ENCODE measurements at places on chromosomes 11 and 22. TPM values are rescaled to one million over a fixed set of nuclear protein-coding genes. Genes with fewer than 3 reads are reported as not detected.

The SLC37A4 gene
- 19.4 TPM for total RNA-seq

The CALCA gene
- total RNA-seq, result not detected

The XKR3 gene
- total RNA-seq, result not detected

The MRPL11 gene
- 72.4 TPM for total RNA-seq

The YAP1 gene
- not detected for total RNA-seq

The OR10D3 gene
- not detected for total RNA-seq

The CTSW gene
- total RNA-seq, result 22.9 TPM

The SLC5A1 gene
- total RNA-seq, result not detected

The BBOX1 gene
- not detected for total RNA-seq

The HIKESHI gene
- 46.7 TPM for total RNA-seq

The IRAG1 gene
- total RNA-seq, result not detected

The CHCHD10 gene
- 44.6 TPM for total RNA-seq

The DDTL gene
- 3.3 TPM for total RNA-seq

The CRYBA4 gene
- not detected for total RNA-seq

The CASTOR1 gene
- 20.0 TPM for total RNA-seq

GRCh38 chr22:25110846-25111578, 88.6 kb upstream of the CRYBB3 start:
- peaks cover 16% of the 10 kb centered on the region for H3K36me3 ChIP-seq

- H3K4me3 ChIP-seq, result no peak overlapping the region
- no peak overlapping the region for H3K27ac ChIP-seq
- no peaks in the 10 kb centered on the region for H3K4me1 ChIP-seq
- H3K27me3 ChIP-seq, result no peaks in the 10 kb centered on the region
Measured at GRCh38 chr11:127616158-127616557, 615.6 kb upstream of the KIRREL3 start.

DNA sequence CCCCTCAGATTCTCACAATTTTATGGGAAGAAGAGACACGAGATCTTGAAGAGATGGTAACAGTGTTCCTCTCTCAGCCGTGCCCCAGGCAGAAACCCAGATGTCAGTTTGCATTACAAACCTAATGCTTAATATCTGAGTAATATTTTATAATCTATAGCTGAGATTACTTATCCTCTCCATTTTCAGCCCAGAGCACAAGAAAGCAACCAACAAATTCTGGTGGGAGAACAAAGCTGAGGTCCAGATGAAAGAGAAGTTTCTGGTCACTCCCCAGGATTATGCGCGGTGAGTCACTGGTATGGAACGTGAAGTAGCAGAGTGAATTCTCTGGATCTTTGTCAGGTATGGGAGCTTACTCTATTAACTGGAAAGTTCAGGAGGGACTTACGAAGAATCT, 884 bp downstream of the CENATAC start:
- peak overlapping the region; percentile 95 for H3K27ac ChIP-seq
- peaks cover 48% of the 10 kb centered on the region for H3K36me3 ChIP-seq
- peak overlapping the region; percentile 87 for H3K4me3 ChIP-seq

- H3K4me3 ChIP-seq, result peak overlapping the region; percentile 89
- H3K4me1 ChIP-seq, result peaks cover 60% of the 10 kb centered on the region
- peak overlapping the region; percentile 88 for H3K27ac ChIP-seq
Measured at GRCh38 chr22:50473855-50474671, 772 bp downstream of the SBF1 start.

DNA sequence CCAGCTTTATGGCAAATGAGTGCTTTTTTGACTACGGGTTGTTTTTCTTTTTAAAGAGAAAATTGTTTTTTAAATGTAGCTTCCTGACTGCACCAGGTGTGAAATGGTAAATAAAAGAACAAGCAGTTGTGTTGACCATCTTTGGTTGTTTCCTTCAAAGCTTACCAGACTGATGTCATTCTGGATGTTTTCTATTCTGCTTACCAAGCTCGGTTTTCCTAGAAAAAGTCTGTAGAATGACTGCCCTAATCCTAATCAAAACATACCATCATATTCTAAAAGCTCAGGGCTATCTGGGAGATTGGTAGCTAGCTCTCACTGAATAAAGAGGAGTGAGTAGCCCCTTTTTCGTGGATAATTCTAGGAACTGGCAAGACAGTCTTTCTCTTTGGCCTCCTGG, 77.7 kb downstream of the GAB2 start:
- peaks cover 2% of the 10 kb centered on the region for H3K27me3 ChIP-seq
- H3K36me3 ChIP-seq, result peaks cover 46% of the 10 kb centered on the region
- peaks cover 55% of the 10 kb centered on the region for H3K4me1 ChIP-seq
- no peak for DNase-seq
- peak overlapping the region; percentile 77 for H3K27ac ChIP-seq
- H3K4me3 ChIP-seq, result no peak overlapping the region

DNA sequence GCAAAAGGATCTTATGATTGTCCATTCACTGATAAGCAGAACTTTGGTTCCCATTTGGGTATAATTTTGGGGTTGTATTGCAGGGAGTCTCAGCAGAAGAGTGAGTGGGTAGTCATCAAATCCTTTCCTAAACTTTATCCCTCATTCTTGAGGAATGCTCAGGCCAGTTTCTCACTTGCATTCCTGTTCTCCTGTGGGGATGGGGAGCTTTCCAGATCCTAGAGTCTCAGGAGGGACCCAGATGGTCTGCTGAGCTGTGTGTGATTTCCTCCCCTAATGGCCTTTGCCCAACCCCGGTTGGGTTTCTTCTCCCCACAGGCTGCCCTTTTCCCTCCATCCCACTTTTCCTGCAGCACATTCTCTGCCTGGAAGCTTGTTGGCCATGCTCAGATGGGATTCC, 79.9 kb downstream of the MIAT start:
- no peaks in the 10 kb centered on the region for H3K27me3 ChIP-seq
- no peak overlapping the region for H3K27ac ChIP-seq
- H3K4me1 ChIP-seq, result no peaks in the 10 kb centered on the region
- DNase-seq, result no peak
- H3K36me3 ChIP-seq, result peaks cover 17% of the 10 kb centered on the region

DNA sequence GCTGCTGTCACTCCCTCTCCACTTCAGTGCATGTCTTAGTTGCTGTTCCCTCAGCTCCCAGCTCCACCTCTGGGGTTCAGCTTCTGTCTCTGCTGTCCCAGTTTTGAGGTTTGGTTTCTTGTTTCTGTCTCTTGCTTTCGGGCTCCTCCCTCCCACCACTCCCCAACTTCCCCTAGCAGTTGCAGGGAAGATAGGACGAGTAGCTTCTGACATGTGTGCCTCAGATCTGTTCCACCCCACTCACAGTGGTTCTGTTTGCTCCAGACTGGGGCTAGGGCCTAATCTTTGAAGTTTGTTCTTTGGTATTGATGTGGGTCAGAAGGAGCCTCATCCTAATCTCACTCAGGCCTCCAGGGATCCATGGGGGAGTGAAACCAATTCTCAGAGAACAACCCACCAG, 2.6 kb upstream of the RRM1 start:
- H3K27ac ChIP-seq, result peak overlapping the region; percentile 97
- peak; percentile 58 for DNase-seq
- H3K4me3 ChIP-seq, result peak overlapping the region; percentile 71
- peaks cover 75% of the 10 kb centered on the region for H3K36me3 ChIP-seq
- no peaks in the 10 kb centered on the region for H3K27me3 ChIP-seq

GRCh38 chr11:28133146-28133545, 25.0 kb downstream of the METTL15 start:
- peaks cover 38% of the 10 kb centered on the region for H3K36me3 ChIP-seq
- no peak for DNase-seq
- H3K27ac ChIP-seq, result no peak overlapping the region
- no peaks in the 10 kb centered on the region for H3K27me3 ChIP-seq

GRCh38 chr22:49009359-49010063, 818.2 kb downstream of the BRD1 start:
- H3K36me3 ChIP-seq, result no peaks in the 10 kb centered on the region
- no peaks in the 10 kb centered on the region for H3K4me1 ChIP-seq
- H3K4me3 ChIP-seq, result no peak overlapping the region
- no peak overlapping the region for H3K27ac ChIP-seq
- H3K27me3 ChIP-seq, result no peaks in the 10 kb centered on the region

GRCh38 chr22:35852076-35852475, 134.4 kb downstream of the APOL5 start:
- no peak overlapping the region for H3K4me3 ChIP-seq
- H3K4me1 ChIP-seq, result no peaks in the 10 kb centered on the region
- no peak for DNase-seq

GRCh38 chr11:115751243-115752015, 247.2 kb upstream of the CADM1 start:
- no peaks in the 10 kb centered on the region for H3K27me3 ChIP-seq
- no peaks in the 10 kb centered on the region for H3K4me1 ChIP-seq
- no peak for DNase-seq
- no peaks in the 10 kb centered on the region for H3K36me3 ChIP-seq
- H3K4me3 ChIP-seq, result no peak overlapping the region
- no peak overlapping the region for H3K27ac ChIP-seq

DNA sequence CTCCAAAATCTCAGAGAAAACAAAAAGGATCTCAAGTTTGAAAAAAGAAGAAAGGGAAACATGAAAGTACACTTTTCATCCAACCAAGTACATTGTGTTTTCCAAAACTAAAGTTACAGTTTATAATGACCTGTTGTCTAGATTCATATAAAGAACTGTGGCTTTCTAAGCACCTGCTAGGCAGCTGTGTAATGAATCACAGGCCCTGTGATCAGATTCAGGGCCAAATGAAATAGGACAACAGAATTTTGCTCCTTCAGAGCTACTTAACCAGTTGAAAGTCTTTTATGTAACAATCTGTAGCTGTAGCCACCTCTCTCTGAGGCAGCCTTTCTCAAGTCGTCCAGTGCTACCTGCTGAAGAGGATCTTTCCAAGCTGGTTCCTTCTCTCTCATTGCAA, 960.0 kb upstream of the RAG2 start:
- H3K36me3 ChIP-seq, result no peaks in the 10 kb centered on the region
- H3K27ac ChIP-seq, result no peak overlapping the region
- H3K4me3 ChIP-seq, result no peak overlapping the region
- no peak for DNase-seq
- no peaks in the 10 kb centered on the region for H3K27me3 ChIP-seq

GRCh38 chr11:122769126-122769780, 69.0 kb upstream of the CRTAM start:
- no peaks in the 10 kb centered on the region for H3K4me1 ChIP-seq
- no peak overlapping the region for H3K27ac ChIP-seq
- no peaks in the 10 kb centered on the region for H3K27me3 ChIP-seq
- H3K4me3 ChIP-seq, result no peak overlapping the region
- no peaks in the 10 kb centered on the region for H3K36me3 ChIP-seq
- DNase-seq, result no peak

- DNase-seq, result peak; percentile 90
- H3K27me3 ChIP-seq, result peaks cover 7% of the 10 kb centered on the region
- H3K27ac ChIP-seq, result peak within 1 kb of the TSS; percentile 99
Measured at GRCh38 chr11:75399344-75400145, at the start of gene RPS3. RPS3 (plus strand) TSS chr11:75399518; CDS start chr11:75399548, 30 bp downstream.

- H3K27me3 ChIP-seq, result no peaks in the 10 kb centered on the region
- H3K36me3 ChIP-seq, result peaks cover 9% of the 10 kb centered on the region
- no peak overlapping the region for H3K4me3 ChIP-seq
Measured at GRCh38 chr11:2406878-2407410, 6.4 kb downstream of the TSSC4 start.

GRCh38 chr22:24506802-24507438, 11.8 kb downstream of the UPB1 start:
- no peak overlapping the region for H3K27ac ChIP-seq
- H3K36me3 ChIP-seq, result no peaks in the 10 kb centered on the region
- peaks cover 20% of the 10 kb centered on the region for H3K4me1 ChIP-seq
- H3K4me3 ChIP-seq, result no peak overlapping the region
- peaks cover 10% of the 10 kb centered on the region for H3K27me3 ChIP-seq
- no peak for DNase-seq

- DNase-seq, result no peak
- no peak overlapping the region for H3K4me3 ChIP-seq
- H3K27me3 ChIP-seq, result peaks cover 16% of the 10 kb centered on the region
Measured at GRCh38 chr11:35256296-35256695, 117.3 kb downstream of the CD44 start.

GRCh38 chr11:46855167-46855566, 9.1 kb upstream of the CKAP5 start:
- H3K4me3 ChIP-seq, result no peak overlapping the region
- no peak overlapping the region for H3K27ac ChIP-seq
- H3K36me3 ChIP-seq, result no peaks in the 10 kb centered on the region
- H3K4me1 ChIP-seq, result no peaks in the 10 kb centered on the region
- no peak for DNase-seq

GRCh38 chr11:36313750-36314433, 17.8 kb downstream of the PRR5L start:
- H3K4me1 ChIP-seq, result no peaks in the 10 kb centered on the region
- peaks cover 31% of the 10 kb centered on the region for H3K27me3 ChIP-seq
- no peak overlapping the region for H3K4me3 ChIP-seq
- no peak overlapping the region for H3K27ac ChIP-seq

- peaks cover 20% of the 10 kb centered on the region for H3K27me3 ChIP-seq
- H3K4me3 ChIP-seq, result no peak overlapping the region
- H3K27ac ChIP-seq, result no peak overlapping the region
- H3K36me3 ChIP-seq, result no peaks in the 10 kb centered on the region
- peaks cover 30% of the 10 kb centered on the region for H3K4me1 ChIP-seq
Measured at GRCh38 chr11:134055029-134055428, 13.8 kb upstream of the JAM3 start.
